Caudate nucleus (tissue), 63 donors: ENCODE measurements at places on chromosomes 3 and 15.

DNA sequence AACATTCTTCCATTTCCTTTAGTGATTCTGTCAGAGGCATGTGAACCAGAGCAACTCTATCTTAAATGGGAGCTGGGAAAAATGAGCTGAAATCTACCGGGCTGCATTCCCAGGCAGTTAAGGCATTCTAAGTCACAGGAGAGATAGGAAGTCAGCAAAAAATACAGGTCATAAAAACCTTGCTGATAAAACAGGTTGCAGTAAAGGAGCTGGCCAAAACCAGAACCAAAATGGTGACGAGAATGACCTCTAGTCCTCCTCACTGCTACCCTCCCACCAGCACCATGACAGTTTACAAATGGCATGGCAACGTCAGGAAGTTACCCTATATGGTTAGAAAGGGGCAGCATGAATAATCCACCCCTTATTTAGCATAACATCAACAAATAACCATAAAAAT, 66.4 kb downstream of the B3GALNT1 start:
- no peak for DNase-seq

- DNase-seq = no peak
These were observed 869.2 kb downstream of the IGSF11 start for GRCh38 chr3:118165413-118165812.

- DNase-seq = no peak
These were observed 30.3 kb downstream of the LINS1 start for GRCh38 chr15:100571592-100572167.

DNA sequence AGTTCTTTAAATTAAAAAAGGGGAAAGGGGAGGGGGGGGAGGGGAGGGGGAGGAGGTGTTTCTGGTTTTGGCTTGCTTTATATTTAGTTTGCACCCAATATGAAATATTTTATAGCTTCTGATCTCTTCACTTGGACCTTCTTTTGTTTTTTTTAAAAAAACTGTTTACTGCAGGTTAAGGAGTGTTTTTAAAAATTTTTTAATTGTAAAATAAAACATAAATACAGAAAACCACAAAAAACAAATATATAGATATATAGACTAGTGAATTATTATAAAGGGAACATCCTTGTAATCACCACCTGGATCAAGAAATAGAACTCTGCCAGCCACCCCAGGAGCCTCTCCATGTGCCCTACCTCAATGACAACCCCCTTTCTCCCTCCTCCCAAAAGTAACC, 861 bp upstream of the MYLK start:
- DNase-seq = no peak

- no peak for DNase-seq
These were observed 1.6 kb downstream of the SHF start for GRCh38 chr15:45185903-45186770.

DNA sequence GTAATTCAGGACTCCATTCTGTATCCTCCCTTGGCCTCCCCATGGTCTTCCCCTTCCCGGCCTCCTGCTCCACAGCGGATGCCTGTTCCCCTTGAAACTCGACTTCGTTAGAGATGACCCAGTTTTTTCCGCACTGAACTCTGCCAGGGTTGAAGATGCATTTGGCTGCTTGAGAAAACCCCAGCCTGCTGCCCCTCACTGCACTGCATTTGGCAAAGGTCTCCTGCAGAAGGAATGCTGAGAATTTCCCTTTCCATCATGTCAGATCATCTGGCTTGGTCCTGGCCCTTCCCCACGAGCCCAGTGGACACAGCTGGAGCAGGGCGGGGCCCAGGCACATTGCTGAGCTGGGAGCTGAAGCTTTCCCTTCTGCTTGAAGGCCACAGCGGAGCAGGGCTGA, 37.6 kb upstream of the RGMA start:
- no peak for DNase-seq

DNA sequence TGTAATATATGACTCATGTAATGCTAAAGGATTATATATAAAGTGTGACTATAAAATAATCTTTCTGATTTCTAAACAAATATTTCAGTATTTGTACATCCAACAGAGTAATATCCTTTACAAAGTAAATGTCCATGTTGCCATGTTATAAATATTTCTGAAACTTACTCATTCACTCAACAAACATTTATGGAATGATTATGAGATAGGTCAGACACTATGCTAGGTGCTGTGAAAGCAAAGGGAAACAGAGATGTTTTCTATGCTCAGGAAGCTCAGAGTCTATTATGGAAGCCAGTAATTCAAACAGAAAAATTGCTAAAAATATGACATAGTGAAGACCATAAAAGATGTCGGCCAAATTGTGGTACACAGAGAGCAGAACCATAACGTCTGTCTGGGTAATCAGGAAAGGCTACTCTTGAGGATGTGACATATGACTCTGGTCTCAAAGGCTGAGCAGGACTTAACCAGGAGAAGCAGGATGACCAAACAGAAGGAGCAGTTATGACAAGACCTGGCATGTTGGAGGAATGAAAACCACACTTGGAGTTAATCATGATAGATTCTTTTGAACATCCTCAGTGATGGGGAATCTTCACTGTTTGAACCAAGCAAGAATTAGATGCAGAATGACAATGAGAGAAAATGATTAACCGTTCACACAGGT, 39.0 kb upstream of the MYO5C start:
- DNase-seq = no peak

DNA sequence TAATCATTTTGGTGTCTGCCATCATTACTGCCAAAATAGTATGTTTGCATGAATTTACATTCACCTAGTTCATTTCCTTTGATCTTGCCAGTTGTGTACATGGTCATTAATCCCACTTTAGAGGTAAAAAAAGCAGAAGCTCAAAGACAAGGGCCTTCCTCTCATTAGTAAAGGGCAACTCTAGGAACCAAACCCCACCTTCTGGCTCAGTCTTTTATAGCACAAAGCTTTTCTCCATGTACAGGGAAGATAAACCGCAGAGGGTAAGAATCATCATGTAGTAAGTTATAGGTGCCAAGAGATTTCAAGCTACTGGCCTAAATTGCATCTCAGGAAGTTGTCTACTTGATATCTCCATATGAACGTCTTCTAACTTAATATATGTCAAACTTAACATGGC, 19.3 kb upstream of the SPG21 start:
- no peak for DNase-seq

- DNase-seq = no peak
These were observed 387.3 kb upstream of the THBS1 start for GRCh38 chr15:39193611-39194010.

DNA sequence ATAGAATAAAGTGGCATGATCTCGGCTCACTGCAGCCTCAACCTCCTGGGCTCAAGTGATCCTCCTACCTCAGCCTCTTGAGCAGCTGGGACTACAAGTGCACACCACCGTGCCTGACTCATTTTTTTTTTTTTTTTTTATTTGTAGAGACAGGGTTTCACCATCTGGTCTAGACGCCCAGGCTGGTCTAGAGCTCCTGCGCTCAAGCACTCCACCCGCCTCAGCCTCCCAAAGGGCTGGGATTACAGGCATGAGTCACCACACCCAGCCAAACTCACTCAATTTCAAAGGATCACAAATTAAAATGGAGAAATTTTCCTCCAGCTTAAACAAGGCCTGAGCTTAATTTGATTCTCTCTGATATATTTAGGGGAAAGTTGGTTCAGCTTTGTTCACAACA, 27.3 kb upstream of the NMB start:
- DNase-seq = peak; percentile 28

GRCh38 chr15:90336705-90337141, 15.4 kb upstream of the ZNF774 start:
- no peak for DNase-seq

- no peak for DNase-seq
These were observed 1.1 kb upstream of the RNU6-1 start for GRCh38 chr15:67840749-67841512.

DNA sequence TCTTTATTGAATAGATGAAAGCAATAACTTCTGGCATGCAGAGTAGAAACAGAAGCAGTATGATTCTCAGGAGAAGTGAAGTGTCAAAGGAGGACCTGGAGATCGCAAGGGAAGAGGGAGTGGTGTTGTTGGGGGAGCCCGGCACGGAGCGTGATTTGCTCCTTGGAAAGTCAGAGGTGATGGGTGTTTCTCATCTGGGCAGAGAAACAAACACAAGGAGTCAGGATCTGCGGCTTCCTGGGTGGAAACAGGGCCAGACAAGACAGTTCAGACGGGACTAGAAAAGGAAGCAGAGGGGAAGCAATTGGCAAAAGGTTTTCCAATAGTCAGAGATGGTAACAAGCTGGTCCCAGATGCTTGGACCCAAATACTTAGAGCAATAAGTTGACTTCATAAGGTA, 34.4 kb upstream of the CCDC80 start:
- no peak for DNase-seq

- no peak for DNase-seq
These were observed 31.6 kb upstream of the NUDT16 start for GRCh38 chr3:131349946-131350347.

DNA sequence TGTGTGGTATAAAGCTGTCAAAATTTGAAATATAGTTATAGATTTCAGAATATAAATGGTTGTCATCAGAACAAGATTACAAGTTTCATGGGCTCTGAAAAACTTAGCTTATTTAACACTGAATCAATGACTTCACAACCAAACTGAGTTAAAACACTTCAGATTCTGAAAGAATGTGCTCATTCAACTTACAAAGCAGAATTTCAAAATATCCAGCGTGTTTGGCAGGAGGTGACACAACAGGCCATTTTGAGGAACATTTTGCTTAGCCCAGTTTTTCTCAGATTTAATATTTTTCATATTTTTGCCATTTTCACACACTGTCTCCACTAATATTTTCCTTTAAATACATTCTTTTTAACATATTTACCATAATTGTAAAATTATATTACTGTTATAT, 781.1 kb downstream of the TUSC7 start:
- no peak for DNase-seq

- DNase-seq = peak; percentile 45
These were observed 116.6 kb downstream of the SLCO3A1 start for GRCh38 chr15:91970142-91970541.

DNA sequence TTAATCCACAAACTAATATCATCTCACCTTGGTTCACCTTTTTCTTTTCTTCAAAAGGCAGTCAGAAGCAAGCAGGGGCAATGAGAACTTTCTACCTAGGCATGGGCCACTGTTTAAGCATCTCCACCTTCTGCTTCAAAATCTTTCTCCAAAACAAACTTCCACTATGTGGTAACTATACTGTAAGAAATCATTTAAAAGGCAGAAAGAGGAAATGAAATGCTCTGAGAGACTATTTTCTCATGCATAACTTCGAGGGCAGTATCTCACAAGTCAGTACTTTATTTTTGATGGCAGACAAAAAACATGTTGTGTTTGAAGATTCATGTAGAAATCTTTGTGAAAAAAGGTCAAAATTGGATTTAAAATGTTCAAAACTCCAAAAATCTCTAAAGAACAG, 419.7 kb downstream of the ZBTB20 start:
- no peak for DNase-seq

- no peak for DNase-seq
These were observed 248.9 kb upstream of the TBL1XR1 start for GRCh38 chr3:177446165-177446601.
